Activated T-helper 1 cell treated with Interleukin-2 at 50 U/mL for 16 hours (primary cell): ENCODE measurements at places on chromosomes 5 and 9.

DNA sequence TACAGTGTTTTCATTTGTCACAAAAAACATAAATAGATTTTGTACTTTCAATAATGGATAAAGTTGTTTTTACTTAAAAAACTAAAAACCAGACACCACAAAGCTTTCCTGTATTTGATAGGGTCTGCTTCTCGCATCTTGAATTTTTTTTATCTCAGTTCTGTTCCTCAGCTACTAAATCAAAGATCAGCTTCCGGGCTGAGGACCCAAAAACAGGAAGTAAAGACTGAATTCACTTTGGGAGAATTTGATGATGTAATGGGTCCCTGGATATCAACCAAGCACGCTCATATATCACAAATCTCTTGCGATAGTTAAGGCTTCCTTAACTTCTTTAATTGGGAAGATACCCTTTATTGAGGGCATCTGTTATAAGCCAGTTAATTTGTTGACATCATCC is 24.1 kb downstream of the ITK start:
- no peak for DNase-seq

DNA sequence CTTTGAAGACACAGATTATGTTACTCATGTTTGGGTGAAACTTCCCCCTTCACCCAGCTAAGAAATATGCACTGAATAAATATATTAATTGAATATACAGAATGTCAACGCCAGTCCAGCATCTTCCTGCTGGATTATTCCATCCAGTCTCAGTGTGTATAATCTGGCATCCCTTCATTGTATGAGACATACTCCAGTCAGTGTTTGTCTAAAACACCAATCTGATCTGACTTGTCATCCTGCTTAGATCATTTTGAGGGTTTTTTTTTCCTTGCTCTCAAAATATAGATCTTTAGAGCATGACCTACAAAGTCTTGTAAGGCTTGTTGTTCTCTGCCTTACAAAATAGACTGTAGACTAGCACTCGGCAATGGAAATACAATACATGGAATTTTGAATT is 195.1 kb downstream of the SMARCA2 start:
- DNase-seq: no peak

GRCh38 chr5:8749556-8749955 is 796.3 kb downstream of the SEMA5A start:
- no peak for DNase-seq

DNA sequence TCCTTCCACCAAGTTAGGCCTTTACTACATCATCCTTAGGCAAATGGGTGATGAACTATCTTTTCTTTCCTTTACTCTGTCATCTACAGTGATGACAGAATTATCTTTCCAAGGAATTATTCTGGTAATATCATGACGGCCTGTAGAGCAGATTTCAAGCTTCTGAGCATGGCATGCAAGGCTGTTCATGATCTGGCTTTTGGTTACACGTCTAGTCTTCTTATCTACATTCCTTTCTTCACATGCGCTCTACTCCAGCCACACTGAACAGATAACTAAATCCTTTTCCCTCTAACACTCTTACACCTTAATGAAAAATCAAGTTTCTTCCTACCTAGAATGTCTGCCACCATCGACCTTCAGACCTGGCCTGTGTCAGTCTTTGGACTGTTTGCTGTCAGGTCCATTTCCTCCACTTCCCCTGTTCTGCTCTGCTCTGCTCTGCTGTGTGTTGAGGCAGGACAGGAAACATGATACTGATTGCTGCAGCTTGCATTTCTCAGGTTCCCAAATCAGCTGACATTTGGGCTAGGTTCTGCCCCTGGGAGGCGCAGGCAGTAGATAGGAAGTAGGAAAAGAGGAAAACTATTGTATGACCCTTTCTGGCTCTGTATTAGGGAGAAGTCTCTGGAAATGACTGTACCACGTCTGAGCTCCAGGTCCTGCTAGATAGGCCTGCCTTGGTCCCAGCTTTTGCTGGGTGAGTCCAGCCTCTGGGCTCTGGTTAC is 4.2 kb downstream of the SCGB3A2 start:
- no peak for DNase-seq

DNA sequence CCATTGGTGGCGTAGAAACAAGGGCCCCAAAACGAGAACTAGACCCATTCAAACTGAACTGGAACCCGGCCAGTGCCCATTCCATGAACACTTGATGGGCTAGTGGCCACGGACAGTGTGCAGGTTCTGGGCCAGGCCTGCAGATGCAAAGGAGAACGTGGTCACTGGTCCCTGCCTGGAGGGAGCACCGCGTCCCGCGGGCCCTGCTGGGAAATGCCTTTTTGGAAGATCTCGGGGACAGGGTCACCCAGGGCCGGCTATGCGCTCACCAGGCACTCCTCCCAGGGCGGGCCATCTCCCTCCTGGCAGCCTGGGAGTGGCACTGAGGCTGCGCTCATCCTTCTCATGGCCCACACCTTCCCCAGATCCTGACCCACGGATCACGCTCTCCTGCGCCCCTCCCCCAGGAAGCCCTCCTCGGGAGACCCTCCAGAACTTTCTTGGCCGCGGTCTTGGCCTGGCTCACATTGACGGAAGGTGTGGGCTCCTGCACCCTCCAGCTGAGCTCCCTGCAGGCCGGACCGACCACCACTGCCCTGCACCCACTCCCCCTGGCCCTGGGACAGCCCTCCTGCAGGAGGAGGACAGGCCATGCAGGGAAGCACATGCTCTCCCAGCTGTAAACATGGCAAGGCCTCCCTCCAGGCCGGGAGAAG is 2.8 kb upstream of the DIPK1B start:
- no peak for DNase-seq

DNA sequence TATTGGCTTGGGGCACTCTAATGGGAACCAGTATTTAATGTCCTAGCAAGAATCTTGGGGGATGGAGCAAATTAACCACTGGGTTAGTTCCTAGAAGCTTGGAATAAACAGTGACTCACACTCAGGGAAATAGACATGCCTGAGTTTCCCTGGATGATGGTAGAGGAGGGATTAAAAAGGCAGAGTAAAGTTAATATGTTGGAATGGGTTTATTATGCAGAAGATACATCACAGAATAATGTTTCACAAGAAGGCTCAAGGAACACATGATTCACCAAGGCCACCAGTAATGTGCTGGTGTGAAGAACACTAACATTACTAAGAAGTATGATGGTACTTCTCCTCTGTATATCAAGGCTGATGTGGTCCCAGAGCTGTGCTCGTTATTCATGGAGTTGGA is 752.9 kb upstream of the SEMA6A start:
- DNase-seq: no peak

DNA sequence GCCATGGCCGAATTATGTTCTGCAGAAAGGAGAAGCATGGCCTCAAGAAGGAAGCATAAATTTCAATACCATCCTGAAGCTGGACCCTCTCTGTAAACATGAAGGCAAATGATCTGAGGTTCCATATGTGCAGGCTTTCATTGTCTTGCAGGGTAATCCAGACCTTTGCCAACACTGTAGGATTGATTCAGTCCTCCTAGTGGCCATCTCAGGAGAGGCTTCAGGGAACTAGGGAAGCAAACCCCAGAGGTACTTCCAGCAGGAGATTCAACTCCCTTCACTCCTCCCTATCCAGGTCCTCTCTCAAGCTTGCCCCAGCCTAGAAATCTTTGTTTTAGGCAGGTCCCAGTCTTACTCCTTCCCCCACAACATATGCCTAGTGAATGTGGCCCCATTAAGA is 99.3 kb upstream of the HCN1 start:
- no peak for DNase-seq

DNA sequence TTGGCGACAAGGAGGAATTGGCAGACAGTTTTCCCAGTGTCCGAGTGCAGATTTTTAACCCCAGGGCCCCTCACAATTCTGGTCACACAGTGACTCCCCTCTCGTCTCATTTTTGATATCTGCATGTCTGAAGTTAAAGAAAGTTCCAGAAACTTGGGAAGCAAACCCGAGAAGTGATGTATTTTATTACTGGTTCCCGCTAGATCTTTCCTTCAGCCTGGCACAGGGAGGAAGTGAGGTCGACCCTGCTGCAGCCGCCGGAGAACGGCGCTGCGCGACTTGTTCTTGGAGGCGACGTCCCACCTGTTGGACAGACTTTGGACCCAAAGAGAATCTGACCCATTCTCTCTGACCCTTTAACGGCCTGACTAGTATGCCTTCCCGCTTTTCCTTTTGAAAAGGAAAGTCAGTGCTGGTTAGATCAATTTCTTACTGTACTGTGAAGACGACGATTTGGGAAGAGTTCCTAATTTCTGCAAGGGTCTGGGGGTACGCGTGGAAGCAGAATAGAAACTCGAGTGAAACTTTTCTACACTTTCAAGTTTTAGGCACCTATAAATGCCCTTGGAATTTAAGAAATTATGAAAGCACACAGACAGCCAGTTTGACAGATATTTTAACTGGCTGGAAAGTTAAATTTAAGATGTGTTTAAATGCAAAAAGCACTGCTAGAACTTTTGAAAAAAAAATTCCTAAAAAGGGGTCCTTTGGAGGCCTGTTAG is 744 bp downstream of the OTULIN start:
- DNase-seq: no peak

DNA sequence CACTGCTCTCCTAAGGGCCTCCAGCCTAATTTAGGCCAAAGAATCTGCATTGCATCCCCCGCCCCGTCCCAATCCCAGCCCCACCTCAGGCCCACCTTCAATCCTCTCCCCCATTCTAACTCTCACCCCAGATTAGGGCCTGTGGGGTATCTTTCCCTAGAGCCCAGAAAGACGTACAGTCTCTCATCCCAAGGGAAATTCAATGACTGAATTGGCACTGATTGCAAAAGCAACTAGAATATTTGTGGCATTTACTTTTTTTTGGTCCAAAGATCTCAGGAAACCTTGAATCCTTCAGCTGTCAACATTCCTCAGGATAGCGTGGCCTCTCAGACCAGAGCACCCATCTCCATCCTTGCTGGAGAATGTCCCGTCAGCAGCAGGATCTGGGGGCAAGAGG is 30.6 kb downstream of the TRMO start:
- DNase-seq: no peak

GRCh38 chr5:122187426-122187825 is 58.1 kb downstream of the ZNF474 start:
- no peak for DNase-seq

- no peak for DNase-seq
Measured at GRCh38 chr9:92657296-92658094, 12.4 kb downstream of the IPPK start.

DNA sequence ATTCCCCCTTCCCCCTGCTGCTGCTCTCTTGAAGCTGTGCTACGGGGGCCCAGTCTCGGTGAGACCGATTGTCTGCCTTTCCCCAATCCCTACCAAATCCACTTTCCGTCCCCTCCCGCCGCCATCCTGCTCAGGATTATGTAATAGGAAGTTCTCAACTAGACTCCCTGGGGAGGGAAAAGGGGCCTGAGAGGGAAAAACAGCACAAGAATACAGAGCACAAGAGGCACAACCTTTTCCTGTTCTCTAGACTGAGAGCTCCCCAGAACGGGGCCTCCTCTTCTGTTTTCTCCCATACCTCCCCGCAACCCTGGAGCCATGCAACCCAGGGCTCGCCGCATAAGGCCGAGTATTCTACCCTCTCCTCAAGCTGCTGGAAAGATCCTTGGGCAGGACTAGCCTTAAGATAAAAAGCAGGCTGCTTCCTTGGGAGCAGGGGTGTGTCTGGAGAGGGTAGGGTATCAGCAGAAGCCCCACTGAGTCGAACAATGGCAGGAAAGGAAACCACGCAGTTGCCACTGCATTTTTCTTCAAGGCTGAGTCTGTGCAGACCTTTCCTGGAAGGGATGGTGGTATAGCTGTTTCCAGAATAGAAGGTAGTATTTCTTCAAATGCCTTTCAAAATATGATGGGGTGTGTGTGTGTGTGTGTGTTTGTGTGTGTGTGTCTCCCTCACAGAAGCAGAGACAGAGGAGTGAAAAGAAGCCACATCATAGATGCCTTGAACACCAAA is 12.9 kb downstream of the MYORG start:
- no peak for DNase-seq

GRCh38 chr9:86807367-86807976 is 139.8 kb downstream of the GAS1 start:
- no peak for DNase-seq
